Left colon (tissue), 2 donors: ENCODE measurements at places on chromosomes 2 and 18.

DNA sequence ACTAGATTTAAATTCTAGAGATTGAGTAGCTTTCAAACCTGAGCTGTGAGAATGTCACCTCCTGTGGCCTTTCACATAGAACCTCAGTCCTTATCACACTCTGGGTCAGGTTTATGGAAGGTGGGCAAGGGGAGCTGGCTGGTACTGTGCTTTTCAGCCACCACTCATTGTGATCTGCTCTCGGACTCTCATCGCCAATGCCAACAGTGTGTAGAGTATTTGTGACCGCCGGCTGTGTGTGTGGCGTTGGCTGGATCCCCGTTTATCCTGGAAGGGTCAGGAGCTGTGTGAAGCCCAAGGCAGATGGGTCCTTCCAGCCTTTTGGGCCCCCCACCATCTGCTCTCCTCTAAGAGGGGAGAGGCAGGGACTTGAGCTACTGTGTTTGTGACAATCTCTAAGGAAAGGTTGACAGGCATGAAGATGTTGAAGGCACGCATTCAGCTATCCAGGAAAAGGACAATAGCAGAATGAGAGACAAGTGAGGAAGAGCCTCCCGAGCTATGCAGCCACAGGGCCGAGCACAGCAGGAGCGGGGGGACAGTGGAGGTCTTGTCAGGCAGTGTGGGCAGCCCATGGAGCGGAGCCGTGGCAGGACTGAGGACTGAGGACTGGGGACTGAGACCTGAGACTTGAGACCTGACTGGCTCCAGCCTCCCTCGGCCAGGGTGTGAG is 107.1 kb upstream of the TPO start:
- DNase-seq: no peak

DNA sequence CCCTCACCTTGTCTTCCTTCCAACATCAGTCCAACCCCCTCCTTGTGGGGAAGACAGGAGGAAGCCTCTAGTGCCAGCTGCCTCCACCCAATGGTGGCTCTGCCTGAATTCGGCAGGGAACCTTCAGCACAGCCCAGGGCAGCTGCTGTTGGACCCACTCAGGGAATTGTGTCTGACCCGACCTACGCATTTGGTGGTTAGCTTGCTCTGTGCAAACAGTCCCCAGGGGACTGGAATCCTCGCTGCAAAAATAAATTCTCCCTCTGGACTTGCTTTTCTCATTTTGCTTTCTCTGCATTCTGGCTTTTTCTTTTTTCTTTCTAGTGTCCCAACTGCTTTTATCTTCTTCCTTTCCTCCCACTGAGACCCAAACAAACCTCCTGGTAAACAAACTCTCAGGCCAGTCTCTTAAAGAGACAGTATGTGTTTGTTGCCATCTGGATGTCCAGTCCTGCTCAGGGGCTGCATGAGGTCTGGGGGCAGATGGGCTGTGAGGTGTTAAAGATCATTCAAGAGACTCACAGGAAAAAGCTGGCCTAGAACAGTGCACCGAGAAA is 137.7 kb upstream of the HAAO start:
- no peak for DNase-seq

GRCh38 chr2:185664384-185664783 is 74.2 kb upstream of the FSIP2 start:
- DNase-seq: no peak

DNA sequence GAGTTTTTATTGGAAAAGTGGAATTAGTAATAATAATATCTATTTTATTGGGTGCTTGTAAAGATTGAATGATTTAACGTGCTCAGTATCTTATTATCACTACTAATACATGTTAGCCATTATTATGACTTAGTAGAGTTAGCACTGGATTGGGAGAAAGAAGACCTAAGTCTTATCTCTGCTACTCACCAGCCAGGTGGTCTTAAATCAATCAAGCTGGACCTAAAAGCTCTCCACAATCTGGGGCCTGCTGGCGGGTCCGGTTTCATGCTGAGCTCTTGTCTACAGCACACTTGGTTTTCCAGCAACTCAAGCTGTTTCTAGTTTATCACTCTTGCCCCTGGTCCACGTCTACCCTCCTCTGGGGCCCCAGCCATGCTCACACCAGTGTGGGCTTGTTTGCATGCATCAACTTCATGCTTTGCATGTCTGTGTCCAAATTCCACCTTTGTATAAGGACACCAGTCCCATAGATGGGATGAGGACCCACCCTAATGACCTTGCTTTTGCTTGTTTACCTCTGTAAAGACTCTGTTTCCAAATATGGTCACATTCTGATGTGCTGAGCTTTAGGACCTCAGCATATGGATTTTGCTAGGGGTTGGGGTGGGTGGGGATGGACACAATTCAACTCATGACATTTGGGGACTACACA is 363.1 kb downstream of the LPIN1 start:
- no peak for DNase-seq

DNA sequence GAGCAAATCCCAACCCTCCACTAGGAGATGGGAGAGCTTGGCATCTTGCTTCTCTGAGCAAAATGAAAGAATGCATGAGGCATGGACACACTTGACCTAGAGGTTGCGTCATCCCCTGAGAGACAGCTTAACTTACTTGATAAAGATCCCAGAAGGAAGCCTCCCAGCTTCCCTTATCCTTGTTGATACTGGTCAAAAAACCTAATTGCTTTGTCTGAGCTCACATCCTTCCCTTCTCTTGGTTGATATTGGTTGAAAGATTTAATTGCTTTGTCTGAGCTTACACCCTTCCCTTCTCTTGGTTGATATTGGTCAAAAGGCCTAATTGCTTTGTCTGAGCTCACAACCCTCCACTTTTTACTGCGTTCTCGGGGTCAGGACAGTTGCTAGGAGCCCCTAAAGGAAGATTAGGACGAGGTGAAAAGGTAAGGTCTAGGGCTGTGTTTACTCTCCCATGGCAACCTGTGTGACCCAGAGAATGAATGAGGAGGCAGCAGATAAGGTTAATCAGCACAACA is 12.2 kb upstream of the BOD1L2 start:
- no peak for DNase-seq

GRCh38 chr2:48479915-48480314 is 50.0 kb upstream of the STON1 start:
- DNase-seq: no peak

GRCh38 chr2:120948662-120949011 is 213.0 kb downstream of the GLI2 start:
- no peak for DNase-seq

DNA sequence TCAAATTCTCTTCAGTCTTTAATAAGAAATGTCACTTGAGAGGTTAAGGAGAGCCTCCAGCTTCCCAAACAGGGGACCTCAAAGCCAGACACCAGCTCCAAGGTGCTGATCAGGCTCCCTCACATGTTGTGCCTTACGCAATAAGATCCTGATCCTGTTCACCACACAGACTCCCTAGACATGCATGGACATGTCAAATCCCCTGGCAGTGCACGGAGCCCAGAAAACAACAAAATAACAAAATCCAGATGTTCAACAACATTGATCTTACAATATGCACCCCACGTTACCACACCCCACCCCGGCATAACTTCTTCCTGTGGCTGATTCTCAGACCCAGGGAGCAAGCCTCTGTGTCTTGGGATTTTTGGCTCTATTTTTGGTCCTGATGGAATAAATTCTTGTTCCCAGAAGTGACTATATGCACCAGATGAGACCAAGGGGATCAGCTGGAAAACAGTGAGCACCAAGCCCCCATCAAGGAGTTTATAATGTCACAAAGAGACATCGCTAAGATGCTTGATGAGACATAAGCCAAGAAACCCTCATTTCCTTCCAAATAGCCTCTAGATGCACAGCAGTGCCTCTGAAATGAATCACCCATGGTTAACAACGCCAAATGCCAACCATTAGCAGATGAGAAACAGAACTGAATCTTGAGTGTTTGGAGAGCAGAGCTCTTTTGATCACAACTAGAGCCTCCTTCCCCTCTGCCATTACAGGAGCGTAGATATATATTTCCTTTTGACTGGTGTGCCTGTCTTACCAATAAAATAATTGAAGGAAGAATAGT is 198.2 kb downstream of the PRKCE start:
- no peak for DNase-seq

DNA sequence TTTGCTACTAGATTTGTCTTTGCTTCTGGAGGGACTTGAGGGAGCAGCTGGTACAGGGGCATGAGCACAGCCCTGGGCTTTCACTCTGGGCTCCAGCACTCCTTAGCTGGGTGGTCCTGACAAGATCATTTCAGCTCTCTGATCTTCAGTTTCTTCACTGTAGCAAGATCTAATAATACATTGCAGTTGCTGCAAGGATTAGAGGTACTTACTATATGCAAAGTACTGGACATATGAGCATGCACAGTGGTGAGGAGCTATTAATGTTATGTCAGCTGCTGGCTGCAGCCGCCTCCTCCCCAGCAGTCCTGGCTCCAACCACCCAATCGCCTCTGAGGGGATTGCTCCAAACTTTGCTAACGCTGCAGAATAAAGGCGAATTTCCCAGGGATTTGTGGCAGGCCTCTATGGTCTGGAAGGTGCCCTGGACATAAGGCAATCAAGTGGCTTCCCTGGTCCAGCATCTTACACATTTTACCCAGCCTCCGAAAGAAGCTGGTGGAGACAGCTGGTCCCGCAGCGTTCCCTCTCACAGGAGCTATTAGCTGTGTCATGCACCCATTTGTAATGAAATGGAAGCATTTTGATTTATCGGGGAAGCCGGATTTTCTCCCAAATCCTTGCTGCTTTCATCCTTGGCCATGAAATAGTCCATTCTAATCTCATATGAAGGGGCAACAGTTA is 96.7 kb downstream of the RHOB start:
- DNase-seq: no peak

DNA sequence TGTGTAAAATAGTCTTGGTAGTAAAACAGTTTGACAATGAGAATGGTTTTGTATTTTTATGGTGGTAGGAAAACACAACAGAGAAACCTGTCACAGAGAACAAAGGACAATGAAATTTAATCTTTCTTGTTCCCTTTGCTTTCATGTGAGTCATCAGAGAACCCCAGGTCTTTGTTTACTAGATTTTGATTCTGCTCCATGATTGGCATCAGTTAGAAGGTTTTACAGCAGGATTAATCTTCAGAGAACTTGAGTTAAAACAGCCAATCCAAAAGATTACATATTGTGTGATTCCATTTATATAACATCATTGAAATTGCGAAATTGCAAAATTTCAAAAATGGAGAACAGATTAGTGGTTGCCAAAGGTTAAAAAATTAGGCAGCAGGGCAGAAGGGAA is 2.5 kb downstream of the APLF start:
- DNase-seq: no peak

DNA sequence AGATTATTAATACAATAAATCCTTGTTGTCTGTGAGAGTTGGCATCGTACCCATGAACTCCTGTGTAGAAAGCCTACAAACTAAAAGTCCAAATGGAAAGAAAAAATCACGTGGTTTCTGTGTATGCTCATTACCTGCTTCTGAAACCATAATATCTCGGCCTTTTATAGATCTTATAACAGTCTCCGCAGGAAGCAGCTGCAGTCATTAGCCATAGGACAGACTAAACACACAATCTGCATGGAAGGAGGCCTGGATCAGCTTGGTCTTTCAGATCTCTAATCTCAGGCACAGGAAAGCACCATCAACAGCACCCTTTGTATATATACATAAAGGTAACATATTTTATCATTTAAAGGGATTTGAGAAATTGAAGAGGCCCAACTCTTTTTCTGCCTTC is 508.9 kb upstream of the TCF4 start:
- DNase-seq: no peak

GRCh38 chr2:161131074-161131680 is 29.1 kb upstream of the TANK start:
- no peak for DNase-seq

DNA sequence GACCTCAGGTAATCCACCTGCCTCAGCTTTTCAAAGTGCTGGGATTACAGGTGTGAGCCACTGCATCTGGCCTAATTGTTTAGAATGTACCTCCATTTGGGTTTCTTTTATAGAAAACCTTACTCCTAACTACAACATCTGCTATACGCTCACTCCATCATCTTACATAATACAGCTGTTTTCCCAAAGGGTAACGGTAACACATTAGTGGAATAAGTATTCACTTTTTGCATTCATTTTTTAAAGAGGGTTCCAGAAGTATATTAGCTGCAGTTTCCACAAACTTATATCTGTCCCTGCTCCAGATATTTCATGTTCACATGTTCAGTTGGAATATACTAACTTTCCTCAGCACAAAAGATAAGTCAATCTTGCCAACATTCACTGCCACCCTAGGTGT is 640.1 kb upstream of the FSHR start:
- no peak for DNase-seq

- DNase-seq: peak; percentile 54
Measured at GRCh38 chr2:25309402-25309801, 32.3 kb downstream of the DNMT3A start.

DNA sequence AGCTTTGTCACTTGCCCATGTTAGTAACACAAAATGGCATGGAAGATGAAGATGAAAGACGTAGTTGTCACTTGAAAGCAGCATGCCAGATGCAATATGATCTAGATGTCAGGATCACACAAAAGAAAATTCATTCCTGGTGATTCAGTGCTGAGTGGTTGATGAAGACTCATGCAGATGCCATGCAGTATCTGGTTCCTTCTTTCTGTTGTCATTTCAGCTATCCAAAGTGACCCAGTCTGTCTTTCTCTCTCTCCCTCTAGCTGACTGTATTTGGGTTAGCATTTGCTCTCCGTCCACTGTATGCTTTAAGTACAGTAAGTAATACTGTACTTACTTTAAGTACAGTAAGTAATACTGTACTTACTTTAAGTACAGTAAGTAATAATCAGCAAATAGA is 50.4 kb downstream of the TTN start:
- DNase-seq: no peak
